ENCODE measurements at places on chromosomes 4 and X.

DNA sequence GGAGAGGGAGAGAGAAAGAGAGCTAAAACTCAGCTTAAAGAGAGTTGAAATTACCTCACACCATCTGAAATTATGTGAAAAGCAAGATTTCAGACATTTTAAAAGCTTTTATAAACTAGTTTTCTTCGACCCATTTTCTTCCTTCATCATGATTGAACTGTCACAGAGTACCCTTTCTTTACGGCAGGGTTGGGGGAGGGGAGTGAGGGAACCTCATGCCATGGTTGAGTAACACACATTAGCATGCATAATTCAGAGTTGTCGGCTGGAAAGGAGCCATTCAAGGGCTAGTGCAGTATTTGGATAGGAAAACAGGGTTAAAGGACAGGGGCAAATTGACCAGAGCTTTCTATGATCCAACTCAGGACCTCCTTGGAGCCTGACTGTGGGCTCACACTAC, 46.2 kb downstream of the PCDH19 start:
- DNase-seq: no peak

DNA sequence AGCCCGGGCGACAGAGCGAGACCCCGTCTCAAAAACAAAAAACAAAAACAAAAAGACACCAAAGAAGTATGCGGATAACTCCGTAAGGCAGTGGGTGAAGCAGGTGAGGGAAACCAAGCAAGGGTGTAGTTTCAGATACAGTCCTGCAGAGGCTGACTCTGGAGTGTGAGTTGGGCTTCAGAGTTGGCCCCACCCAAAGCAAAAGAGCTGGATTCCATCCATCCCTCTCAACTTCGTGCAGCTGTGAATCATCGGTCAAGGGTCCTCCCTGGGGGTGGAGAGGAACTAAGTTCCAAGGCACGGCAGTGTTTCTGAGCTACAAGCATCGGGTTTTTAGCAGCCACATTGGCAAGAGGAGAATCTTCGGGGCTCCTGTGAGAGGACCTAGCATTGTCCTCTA, 43.9 kb upstream of the FAM9A start:
- DNase-seq: no peak

DNA sequence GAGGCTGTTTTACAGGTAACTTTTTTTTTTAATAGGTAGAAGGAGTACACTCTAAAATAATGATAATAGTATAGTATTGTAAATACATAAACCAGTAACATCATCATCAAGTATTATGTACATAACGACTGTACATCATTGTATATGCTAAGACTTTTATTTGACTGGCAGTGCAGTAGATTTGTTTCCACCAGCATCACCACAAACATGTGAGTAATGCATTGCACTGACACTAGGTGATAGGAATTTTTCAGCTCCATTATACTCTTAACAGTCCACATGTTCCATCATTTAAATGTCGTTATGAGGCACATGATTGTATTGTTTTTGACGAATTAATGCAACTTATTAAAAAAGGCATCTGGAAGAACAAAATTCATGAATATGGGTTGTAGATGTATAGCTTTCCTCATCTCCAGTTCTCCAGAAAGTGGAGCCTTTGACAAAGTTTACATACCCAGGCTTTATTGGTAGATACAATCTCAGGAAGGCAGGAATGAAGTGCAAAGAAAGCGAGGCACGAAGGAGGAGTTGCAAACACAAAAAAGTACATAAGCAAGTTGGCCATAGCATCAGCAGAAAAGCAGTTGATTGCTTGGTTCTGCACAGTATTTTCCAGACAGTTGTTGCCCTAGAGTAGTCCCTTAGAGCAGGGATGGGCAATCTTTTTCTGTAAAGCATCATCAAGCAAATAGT, 336.9 kb upstream of the NR3C2 start:
- no peak for DNase-seq

DNA sequence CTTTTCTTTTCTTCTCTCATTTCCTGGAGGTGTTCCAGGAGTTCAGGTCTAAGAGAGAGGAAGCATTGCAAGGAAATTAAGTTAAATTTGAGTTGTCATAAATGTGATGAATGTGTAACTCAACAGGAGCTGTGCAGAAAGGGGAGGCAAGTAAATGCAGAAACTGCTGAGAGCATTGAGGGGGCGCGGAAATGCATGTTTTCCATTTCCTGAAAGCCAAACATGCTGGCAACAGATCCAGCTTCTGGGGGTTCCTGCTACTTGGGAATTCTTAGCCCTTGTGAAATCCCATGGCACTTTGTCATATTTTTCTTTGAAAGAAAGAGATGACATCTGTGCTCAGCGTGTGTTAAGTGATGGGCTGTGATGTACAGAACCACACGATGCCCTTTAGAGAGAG, 33.8 kb upstream of the NAP1L5 start:
- no peak for DNase-seq

GRCh38 chr4:21454201-21454600, 494.4 kb downstream of the KCNIP4 start:
- DNase-seq: no peak

DNA sequence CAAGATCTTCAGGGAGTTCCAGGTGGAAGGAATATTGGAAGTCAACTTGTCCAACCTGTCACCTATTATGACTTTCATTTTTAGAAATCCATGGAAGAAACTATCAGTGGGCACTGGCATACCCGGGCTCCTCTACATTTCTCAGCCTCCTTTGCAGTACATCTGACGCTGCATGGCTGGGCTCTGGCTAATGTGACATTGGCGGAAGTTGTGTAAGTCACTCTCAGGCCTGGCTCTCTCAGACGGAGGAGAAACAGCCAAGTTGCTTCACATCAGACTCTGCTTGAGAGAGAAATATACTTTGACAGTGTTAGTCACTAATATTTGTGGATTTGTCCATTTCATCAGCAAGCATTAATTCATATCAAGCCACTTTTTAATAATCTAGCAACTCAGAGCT, 4.5 kb downstream of the DCHS2 start:
- no peak for DNase-seq

GRCh38 chr4:176360446-176360845, 40.7 kb downstream of the SPCS3 start:
- DNase-seq: no peak

- no peak for DNase-seq
These were observed 611.6 kb upstream of the GRIA3 start for GRCh38 chrX:122572461-122572860.

DNA sequence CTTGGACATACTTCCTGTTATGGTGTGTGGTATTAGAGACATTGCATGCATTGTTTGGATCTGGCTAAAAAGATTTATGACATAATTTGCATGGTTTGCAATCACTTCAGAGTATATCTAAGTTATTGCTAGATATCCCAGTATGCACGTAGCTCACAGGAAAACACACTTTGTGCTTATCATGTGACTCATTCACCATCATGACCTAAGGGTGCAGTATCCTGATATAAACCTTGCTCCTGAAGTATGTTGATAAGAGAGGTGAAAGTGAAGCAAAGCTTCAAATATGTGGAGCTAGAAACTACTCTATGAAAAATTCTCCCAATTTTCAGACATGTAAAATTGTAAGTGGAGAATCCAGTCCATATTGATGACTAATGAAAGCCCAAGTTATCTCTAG, 46.9 kb upstream of the GRXCR1 start:
- DNase-seq: no peak

DNA sequence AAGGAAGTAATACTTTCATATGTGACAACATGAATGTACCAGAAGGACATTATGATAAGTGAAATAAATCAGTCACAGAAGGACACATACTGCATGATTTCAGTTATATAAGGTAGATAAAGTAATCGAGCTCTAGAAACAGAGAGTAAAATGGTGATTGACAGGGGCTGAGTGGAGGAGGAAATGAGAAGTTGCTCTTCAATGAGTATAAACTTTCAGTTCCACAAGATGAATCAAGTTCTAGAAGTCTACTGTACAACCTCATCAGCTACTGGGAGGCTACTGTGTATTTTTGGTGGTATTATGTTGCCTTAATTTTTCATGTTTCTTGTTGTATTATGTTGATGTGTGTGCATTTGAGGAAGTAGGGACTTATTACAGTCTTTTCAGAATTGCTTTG, 270.9 kb upstream of the GRIA3 start:
- DNase-seq: no peak

DNA sequence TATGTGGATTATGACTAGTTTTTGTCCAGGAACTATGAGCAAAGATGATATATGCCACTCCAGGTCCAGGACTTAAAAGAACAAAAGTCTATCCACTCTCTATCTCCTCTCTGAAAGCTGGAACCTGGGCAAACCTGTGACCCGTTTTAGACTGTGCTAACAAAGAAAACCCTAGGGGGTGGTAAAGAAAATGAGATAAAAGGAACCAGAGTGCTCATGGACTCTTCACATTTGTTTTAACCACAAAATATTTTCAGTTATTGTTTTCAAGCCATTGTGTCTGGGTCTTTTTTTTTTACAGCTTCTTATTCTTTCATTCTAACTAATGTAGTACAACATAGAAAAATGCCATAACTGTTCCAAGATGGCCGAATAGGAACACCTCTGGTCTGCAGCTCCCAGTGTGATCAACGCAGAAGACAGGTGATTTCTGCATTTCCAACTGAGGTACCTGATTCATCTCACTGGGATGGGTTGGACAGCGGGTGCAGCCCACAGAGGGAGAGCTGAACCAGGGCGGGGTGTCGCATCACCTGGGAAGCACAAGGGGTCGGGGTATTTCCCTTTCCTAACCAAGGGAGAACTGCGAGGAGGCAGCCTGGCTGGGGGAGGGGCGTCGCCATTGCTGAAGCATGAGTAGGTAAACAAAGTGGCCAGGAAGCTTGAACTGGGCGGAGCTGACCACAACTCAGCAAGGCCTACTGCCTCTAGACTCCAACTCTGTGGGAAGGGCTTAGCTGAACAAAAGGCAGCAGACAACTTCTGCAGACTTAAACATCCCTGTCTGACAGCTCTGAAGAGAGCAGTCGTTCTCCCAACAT, 45.1 kb downstream of the CHM start:
- no peak for DNase-seq

GRCh38 chr4:174156239-174156826, 127.1 kb downstream of the FBXO8 start:
- DNase-seq: peak; percentile 4

GRCh38 chr4:80462621-80463091, 127.1 kb downstream of the CFAP299 start:
- no peak for DNase-seq

DNA sequence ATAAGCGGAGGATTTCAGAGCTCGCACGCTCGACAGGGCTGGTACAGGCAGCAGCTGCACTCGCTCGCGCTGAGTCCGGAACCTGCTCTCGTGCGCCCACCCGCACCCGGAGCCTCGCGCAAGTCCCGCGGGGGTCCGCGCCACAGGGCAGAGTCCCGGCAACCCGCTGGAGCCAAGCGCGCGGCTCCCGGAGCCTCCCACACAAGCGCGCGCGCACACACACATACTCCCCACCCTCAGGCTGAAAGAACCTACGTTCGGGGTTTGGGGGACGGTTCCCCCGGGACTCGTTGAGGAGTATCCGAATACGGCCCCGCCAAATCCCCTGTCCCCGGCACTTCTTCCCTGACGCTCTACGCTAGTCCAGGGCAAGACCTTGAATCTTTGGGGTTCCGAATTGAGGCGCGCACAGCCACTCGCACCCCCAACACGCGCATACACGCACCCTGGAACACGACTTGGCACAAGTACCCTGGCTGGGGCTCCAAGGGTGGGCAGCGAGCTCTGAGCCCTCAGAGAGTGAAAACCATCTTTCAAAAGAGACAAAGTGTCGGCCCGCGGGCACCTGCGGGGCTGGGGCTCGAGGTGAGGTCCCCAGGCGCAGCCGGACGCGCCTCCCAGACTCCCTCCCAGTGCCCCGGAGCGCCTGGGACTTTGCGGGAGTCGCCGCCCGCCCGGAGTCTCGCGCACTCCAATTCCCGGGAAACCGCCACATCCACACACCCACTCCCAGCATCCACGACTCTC, 952 bp downstream of the ANOS1 start:
- DNase-seq: no peak

DNA sequence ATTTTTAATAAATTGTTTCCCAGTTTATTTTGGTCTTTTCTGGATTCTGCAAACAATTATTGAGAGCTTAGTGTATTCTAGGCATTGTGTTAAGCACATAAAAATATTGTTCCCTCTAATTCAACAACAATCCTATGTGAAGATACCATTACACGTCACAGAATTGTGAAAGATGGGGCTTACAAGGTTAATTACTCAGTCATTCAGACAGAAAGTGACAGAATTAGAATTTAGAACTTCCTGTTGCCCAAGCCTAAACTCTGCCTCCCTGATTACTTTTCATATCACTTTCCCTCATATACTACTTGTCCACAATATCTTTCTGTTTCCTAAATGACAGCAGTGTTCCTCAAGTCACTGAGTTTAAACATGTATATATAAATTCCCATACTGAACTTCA, 186.7 kb upstream of the VEGFC start:
- no peak for DNase-seq

GRCh38 chr4:115158296-115158695, 44.9 kb upstream of the NDST4 start:
- no peak for DNase-seq

DNA sequence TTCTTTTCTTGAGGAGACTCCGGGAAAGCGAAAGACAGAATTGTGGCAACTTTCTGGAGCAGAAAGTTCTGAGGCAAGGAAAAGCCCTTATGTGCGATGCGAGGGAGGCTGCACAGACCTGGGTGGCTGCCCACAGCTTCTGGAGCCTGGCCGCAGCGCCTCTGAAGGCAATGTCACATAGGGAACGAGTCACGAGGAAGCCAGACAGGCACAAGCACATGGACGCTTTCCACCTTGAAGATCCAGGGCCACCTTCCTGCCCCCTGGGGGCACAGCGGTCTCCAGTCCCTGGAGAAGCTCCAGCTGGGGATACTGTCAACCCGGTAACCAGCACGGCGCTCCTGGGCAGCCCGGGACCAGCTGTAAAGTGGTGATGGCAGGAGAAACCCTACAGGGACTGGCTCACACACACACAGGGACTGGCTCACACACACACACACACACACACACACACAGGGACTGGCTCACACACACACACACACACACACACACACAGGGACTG, 69.8 kb downstream of the MTNR1A start:
- DNase-seq: no peak

GRCh38 chr4:31714238-31714637, 994.1 kb downstream of the PCDH7 start:
- no peak for DNase-seq

- peak; percentile 88 for DNase-seq
These were observed 26.9 kb downstream of the AFF1 start for GRCh38 chr4:86961605-86962295.

- no peak for DNase-seq
These were observed 152.3 kb downstream of the AMELX start for GRCh38 chrX:11445540-11445939.

GRCh38 chr4:189826657-189827056, 114.0 kb upstream of the FRG1 start:
- DNase-seq: no peak

DNA sequence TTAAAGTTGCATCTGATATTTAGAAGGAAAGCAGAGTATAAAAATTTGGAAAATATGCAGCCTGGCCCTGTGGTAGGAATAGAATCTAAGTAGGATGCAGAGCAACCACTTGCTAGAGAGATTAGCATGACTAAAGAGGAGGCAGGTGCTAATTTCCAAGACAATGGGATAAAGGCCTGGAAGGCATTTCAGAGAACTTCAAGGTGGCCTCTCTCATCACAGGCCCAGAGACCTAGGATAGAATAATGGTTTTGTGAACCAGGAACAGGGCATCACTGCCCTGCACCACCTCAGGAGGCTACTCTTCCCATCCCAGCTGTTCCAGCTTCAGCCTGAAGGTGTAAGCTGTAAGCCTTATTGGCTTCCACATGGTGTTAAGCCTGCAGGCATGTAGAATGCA, 621.7 kb upstream of the HS3ST1 start:
- DNase-seq: no peak

All from HL-60 (cell line).